T-helper 2 cell (primary cell): ENCODE measurements at places on chromosomes 4 and X.

- DNase-seq: no peak
Observed at GRCh38 chrX:19863857-19864223, 23.6 kb downstream of the SH3KBP1 start.

GRCh38 chr4:84046551-84046950 lies 452.5 kb downstream of the NKX6-1 start:
- no peak for DNase-seq

- no peak for DNase-seq
Observed at GRCh38 chr4:665381-665750, 8.7 kb downstream of the ATP5ME start.

GRCh38 chr4:185106353-185106752 lies 36.7 kb upstream of the SLC25A4 start:
- no peak for DNase-seq

- DNase-seq: no peak
Observed at GRCh38 chr4:118759481-118759880, 74.3 kb downstream of the METTL14 start.

- no peak for DNase-seq
Observed at GRCh38 chr4:82782626-82783345, 15.8 kb downstream of the SCD5 start.

- DNase-seq: no peak
Observed at GRCh38 chr4:138301536-138301935, 59.4 kb upstream of the SLC7A11 start.

GRCh38 chrX:24147165-24147564 lies 2.4 kb upstream of the ZFX start:
- DNase-seq: no peak

GRCh38 chr4:36310793-36311192 lies 29.4 kb downstream of the DTHD1 start:
- DNase-seq: no peak

DNA sequence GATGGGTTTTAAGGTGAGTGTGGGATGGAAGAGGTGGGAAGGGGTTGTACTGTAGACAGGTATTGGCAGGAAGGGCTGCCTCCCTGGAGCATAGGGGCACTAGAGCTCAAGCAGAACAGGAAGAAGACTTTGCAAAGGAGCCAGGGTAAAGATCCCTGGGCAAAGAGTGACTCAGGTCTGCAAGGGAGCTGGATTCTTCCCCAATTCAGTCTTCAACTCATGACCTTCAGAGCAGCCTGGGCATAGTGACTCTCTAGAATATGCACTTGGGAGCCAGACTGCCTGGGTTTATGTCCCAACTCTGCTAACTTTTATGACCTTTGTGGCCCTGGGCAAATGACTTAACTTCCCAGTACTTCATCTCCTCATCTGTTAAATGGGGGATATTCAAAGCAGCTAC lies 4.0 kb downstream of the LONRF3 start:
- no peak for DNase-seq
